ENCODE measurements at places on chromosomes 11 and 22.

- no peak for DNase-seq
Observed at GRCh38 chr11:122601141-122602125, 54.1 kb upstream of the UBASH3B start.

GRCh38 chr11:19511413-19512183, 201.0 kb upstream of the NAV2 start:
- no peak for DNase-seq

GRCh38 chr22:20779818-20780158, 5.9 kb downstream of the SERPIND1 start:
- DNase-seq = no peak

- DNase-seq = no peak
Observed at GRCh38 chr11:10303558-10304363, 1.1 kb upstream of the ADM start.

GRCh38 chr11:67272327-67273259, 6.3 kb downstream of the GRK2 start:
- no peak for DNase-seq

- DNase-seq = no peak
Observed at GRCh38 chr11:98365190-98365589, 655.6 kb upstream of the CNTN5 start.

GRCh38 chr11:27210531-27210930, 152.5 kb downstream of the CCDC34 start:
- DNase-seq = no peak

DNA sequence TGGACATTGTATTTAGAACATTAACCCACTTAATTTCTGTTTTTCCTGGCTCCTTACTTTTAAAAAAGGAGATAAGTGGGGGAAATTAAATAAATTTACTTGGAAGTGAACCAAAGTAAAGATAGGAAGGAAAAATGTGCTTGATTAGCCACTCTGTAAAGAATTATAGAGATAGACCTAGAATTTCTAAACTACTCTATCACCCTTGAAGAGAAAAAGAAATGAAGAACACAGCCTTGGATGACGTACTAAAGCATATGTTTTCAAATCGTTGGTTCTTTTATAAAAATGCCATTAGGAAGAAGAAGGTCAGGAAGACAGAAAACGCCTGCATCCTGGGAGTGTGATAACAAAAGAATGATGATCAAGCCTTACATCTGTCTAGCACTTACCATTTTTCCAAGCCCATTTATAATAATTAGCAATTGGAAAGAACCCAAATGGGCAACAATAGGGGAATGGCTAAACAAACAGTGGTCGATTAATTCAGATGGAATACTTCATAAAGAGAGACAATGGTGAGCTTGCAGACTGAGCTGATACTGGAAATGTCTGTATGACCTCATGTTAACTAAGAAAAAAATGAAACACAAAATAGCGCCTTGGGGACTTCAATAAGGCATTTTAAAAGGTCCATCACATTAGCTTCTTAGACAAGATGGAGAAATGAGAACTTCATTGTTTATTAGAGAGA, 81.0 kb upstream of the LRRC55 start:
- no peak for DNase-seq

- DNase-seq = no peak
Observed at GRCh38 chr11:94735907-94736306, 32.2 kb upstream of the AMOTL1 start.

GRCh38 chr11:28649922-28650321, 541.7 kb downstream of the METTL15 start:
- no peak for DNase-seq

DNA sequence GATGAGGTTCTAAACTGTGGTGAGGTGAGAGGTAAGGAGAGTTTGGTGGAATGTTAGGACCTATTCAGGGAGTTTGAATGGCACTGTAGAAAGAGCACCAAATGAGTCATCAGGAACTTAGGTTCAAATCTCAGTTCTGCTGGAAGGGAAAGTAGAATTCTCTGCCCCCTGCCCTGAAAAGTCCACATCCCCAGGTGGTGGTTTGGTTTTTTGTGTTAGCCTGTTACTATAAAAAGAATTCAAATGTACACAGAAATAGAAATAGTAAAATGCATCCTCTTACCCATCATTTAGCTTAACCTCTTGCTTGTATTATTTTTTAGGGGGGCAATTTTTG, 20.2 kb downstream of the PPFIBP2 start:
- DNase-seq = no peak

- no peak for DNase-seq
Observed at GRCh38 chr11:111059726-111060125, 185.8 kb upstream of the POU2AF2 start.

DNA sequence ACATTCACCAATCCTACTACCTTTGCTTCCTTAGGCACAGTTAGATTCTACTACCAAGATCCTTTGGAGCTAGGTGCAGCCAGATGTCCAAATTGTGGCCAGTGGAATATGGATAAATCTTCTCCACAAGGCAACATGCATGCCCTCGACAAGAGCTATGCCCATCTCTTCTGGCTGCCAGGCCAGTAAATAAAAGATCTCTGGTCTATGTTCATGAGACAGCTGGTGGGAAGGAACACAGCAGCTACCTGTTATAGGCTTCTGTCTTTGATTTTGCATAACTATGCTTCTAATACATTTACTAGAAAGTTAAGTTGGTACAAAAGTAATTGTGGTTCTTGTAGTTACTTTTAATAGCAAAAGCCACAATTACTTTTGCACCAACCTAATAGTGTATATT, 182.7 kb downstream of the DLG2 start:
- no peak for DNase-seq

GRCh38 chr11:8354622-8355415, 91.1 kb upstream of the LMO1 start:
- DNase-seq = no peak

- DNase-seq = no peak
Observed at GRCh38 chr11:75345455-75346160, 5.9 kb downstream of the ARRB1 start.

- no peak for DNase-seq
Observed at GRCh38 chr11:83088965-83089364, 17.3 kb upstream of the RAB30 start.

GRCh38 chr11:104782377-104782754, 115.9 kb downstream of the CASP12 start:
- DNase-seq = no peak

DNA sequence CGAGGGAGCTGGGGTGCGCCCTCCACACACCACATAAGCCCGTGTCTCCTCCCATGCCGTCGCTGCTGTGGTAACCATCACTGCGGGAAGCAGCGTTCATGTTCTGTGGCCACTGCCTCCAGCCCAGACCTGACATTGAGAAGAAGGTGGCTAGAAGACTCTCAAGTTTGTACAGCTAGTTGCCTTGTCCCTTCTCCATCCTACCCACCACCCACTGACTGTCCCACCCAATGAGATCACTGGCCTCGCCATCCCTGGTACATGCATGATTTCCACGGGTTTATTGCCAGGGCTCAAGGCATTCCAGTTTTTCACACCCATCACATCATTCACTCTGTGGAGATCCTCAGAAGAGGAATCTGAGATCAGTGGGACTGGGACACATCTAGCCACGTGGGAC, 33.0 kb downstream of the AHNAK start:
- no peak for DNase-seq

GRCh38 chr11:19193916-19194315, 7.9 kb downstream of the CSRP3 start:
- no peak for DNase-seq

GRCh38 chr11:35394941-35395340, 24.4 kb downstream of the SLC1A2 start:
- DNase-seq = no peak

DNA sequence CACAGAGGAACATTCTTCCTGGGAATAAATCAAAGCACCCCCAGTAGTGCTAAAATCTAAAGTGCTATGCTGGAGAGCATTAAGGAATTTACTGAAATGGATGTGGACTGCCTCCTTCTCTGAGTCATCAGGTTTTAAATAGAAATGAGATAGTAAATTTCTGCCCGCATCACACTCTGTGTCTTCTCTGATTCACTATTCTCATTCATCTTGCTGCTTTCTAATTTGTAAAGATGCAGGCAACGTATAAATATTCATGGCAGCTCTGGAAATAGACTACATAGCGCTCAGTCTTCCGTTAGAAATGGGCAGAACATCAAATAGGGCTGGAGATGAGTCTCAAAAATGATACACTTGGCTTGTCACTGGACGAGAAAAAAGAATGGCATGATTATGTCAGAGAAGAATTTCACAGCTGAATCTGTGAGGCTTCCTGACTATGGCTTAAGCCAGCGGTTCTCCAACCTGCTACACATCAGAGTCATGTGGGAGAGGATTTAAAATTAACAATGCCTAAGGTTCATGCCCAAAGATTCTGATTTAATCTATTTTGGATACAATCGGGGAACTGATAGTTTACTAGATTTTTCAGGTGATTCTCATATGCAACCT, 178.2 kb downstream of the LRRC4C start:
- DNase-seq = no peak

DNA sequence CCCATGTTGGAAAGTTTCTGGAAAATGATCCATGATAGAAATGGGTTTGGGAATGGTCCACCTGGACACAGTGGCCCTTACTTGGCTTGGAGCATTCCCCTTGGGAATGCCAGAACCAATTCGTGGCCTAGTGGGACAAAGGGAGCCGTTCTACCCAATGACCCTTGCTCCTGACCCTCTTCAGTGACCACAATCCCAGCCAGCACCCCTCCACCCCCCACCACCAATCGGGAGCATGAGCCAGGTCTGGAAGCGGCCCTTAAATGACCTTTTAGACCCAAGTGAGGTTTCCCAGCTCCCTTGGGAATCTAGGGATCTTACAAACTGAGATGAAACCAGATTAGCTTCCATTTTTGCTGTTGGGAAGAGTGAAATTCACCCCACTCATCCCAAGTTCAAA, 51.3 kb upstream of the CDON start:
- DNase-seq = no peak

DNA sequence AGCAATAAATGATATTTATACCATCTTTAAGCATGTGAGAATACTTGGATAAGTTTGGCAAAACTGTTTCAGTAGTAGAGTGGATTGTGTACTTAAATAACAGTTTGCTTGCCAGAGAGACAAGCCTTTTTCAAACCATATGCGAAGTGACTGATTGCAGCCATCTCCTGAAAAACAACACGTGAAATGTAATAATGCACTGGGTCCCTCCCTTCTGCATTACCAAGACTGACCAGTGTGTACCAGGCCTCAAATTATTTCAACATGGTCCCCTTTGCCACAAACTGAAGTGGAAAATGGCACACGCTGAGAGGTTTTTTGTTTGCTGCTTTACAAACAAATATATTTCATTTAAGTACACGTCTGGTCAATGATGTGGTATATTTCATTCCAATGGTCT, 337.4 kb downstream of the SOX6 start:
- DNase-seq = no peak

- no peak for DNase-seq
Observed at GRCh38 chr11:111871693-111872161, 346 bp upstream of the ALG9 start.

DNA sequence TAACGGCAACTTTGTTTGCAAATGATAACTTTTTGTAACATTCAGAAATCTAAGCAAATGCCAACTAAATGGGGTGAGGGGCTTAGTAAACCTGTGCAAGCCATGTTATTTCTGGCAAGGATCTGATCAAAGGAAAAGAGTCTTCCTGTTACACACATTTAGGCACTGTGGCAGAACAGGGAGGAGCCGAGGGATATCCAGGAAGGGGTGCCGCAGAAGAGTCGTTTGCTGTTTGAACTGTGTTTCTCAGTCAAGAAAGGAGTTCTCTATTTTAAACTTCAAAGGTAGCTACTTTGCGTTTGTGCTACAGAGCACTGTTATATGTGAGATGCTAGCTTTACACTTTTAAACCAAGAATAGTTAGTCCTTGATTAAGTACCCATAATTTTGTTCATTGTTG, 175.5 kb downstream of the ETS1 start:
- no peak for DNase-seq

GRCh38 chr11:9003573-9004182, at the start of gene NRIP3:
Gene NRIP3 (minus strand): TSS chr11:9004001. CDS start chr11:9003935, 66 bp downstream.
- DNase-seq = peak; percentile 2

GRCh38 chr11:119810478-119811232, 81.7 kb upstream of the NECTIN1 start:
- no peak for DNase-seq

DNA sequence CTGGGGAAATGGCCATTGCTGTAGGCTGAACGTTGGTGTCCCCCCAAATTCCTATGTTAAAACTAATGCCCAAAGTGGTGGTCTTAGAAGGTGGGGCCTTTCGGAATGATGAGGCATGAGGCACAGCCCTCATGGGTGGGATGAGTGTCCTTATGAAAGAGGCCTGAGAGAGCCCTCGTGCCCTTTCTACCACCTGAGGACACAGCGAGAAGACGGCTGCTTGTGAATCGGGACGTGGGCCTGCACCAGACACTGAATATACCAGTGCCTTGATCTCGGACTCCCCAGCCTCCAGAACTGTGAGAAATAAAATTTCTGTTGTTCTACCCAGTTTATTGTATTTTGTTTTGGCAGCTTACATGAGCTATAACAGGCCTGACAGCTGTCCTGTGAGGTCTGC, 162.9 kb upstream of the B3GAT1 start:
- no peak for DNase-seq

DNA sequence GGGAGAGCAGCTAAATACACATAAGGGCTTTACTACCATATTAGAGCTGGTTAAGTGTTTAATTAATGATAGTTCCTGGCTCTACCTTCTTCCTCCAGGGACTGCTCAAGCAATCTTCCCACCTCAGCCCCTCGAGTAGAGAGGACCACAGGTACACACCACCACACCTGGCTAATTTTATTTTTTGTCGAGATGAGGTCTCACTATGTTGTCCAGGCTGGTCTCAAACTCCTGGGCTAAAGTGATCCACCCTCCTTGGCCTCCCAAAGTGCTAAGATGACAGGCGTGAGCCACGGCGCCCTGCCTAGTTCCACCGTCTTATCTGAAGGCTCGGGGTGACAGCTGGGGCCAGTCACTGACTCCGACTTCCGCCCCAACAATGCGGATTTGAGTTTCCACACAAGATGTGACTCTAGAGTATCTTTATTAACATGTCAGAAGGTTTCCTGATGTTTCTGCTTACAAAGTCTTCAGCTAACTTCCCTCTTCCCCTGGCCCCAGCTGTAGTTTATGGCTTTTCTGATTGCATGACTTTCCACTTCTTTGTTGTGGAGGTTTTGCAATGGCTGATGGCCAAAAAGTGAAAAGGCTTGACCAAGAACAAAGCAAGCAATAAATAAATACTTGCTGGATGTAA, 16.8 kb downstream of the TPST2 start:
- DNase-seq = no peak
